ENCODE measurements at places on chromosomes 16 and 17.

GRCh38 chr17:2053380-2054261, 1.3 kb upstream of the HIC1 start:
- DNase-seq, result peak; percentile 83

DNA sequence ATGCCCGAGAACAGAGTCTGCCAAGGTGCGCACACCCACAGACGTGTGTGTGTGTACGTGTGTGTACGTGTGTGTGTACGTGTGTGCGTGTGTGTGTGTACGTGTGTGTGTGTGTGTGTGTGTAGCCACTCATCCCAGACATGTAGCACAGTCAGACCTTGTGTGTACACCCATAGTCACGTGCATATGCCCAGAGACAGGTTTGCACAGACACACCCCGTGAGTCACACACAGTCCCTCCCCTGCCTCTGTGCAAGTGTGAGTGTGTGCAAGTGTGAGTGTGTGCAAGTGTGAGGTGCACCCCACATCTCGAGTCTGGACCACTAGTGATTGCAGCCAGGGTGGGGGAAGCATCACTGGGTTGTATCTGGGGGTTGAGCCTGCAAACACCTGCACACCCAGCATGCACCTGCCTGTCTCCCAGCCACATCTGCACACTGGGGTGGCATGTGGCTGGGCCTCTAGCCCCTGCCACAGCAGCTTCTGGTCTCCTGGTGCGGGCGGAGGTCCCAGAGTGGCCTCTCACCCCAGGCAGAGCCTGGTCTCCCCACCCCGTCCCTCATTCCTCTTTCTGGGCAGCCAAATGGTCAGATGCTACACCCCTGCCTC, 23.6 kb downstream of the BAHCC1 start:
- DNase-seq, result no peak

DNA sequence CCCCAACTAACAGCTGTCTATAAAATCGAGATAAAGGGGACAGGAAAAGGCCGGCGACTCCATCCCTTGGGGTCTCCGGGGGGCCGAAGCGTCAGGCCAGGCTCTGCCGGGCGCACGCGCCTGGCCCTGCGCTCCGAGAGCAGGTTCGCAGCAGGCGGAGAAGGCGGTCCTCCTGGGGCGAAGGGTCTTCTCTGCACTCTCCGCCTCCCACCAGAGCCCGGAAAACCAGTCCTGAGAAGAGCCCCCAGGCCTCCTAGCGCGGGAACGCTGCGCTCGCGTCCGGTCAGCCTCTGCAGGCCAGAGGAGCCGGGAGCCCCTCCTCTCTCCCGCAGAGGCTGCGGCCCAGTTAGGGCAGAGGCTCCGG, 5.1 kb downstream of the FOXF1 start:
- DNase-seq, result no peak

DNA sequence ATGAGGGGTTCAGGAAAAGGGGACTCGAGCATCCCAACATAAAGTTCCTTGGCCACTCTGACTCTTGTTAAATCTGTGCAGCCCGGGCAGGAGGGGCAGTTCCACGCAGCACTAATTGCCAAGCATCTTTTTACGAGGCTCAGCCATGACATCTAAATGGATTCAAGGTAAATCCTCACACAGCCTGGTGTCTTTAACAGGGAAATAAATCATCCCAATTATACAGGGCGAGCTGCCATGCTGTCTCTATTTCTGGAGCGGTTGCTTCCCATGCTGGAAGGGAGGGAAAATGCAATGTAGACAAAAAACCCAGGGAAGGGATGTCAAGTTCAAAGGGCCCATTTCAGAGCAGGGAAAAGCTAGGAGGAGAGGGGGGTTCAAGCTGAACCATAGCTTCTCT, 110.0 kb downstream of the GAS7 start:
- no peak for DNase-seq

GRCh38 chr16:3459401-3460090, 16.1 kb downstream of the NAA60 start:
- DNase-seq, result no peak

GRCh38 chr16:54780266-54780665, 150.4 kb upstream of the IRX5 start:
- DNase-seq, result no peak

DNA sequence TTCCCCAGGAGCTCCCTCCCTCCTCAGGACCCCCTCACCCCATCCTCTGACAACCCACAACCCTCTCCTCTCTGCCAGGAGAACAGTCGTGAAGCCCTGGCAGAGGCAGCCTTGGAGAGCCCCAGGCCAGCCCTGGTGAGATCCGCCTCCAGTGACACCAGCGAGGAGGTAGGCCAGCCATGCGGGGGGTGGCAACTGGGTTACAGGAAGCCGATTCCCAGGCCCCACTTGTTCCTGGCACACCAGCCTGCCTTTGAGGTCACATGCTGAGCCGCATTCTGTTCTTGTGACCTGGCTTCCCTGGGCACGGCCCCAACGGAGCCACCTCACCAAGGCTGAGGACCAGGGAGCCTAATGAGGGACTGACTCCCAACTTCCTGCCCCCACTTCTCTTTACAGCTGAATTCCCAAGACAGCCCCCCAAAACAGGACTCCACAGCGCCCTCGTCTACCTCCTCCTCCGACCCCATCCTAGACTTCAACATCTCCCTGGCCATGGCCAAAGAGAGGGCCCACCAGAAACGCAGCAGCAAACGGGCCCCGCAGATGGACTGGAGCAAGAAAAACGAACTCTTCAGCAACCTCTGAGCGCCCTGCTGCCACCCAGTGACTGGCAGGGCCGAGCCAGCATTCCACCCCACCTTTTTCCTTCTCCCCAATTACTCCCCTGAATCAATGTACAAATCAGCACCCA, 7.9 kb downstream of the NAT9 start:
- DNase-seq, result no peak

GRCh38 chr16:29641561-29641960, 21.5 kb upstream of the SPN start:
- peak; percentile 25 for DNase-seq

GRCh38 chr17:73128496-73128895, 36.0 kb upstream of the SLC39A11 start:
- no peak for DNase-seq
